ENCODE measurements at places on chromosomes 13 and 19.

DNA sequence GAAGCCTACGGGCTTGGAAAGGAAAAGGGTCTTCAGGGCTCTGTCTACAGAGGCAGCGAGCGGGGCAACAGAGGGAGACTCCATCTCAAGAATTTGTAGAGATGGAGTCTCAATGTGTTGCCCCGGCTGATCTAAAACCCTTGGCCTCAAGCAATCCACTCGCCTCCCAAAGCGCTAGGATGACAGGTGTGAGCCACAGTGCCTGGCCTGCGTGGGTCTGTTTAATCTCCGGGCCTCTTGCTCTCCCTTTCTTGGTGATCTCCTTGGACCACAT, 8.1 kb downstream of the RPS9 start:
- DNase-seq: no peak

- no peak for DNase-seq
Observed at GRCh38 chr13:42899266-42899665, 92.8 kb downstream of the EPSTI1 start.

- no peak for DNase-seq
Observed at GRCh38 chr19:31678421-31678820, 329.2 kb upstream of the TSHZ3 start.

DNA sequence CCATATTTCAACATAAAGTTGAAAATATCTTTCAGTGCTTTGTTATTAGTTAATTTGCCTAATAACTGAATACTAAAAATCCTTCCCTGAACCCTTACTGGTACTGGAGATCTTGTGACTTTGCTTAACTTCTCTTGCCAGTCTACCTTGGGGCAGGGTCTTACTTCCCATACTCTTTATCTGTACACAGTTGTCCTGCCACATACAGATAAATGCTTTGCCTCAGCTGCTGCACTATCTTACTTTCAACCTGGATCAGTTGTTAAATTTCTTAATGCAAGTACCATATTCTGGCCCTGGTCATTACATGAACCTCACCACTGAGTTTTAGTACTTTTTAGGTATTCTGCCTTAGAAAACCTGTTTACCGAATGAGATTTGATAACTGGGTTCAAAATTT, 107.6 kb downstream of the PIBF1 start:
- no peak for DNase-seq

DNA sequence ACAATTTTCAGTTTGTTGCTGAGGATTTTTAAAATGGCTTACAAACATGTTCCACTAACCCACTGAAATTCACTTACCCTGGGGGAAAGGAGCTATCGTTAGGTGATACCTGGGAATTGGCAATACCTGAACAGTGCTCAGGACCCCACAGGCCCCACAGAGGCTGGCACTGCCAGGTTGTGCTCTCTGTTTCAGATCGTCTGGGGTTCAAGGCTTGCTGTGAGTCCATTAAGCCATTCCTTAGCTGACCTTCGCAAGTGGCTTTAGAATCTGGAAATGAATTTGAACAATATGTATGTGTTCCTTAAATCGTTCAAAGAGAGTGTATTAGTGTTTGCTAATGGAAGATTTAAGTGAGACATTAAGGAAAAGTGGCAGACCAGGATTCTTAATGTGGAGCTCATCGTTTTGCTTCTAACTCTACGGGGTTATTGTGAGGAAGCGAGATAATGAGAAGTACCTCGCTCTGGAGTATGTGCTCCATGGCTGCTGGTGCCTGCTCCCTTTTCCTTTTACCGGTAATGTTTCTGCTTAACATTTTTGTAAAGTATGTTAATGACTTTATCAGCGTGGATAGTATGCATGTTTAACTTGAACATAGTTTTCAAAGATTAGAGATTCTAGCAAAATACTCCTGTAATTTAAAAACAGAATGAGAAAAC, 13.6 kb downstream of the KLF5 start:
- no peak for DNase-seq

GRCh38 chr19:49557641-49558325, 22.6 kb downstream of the NOSIP start:
- no peak for DNase-seq

- DNase-seq: no peak
Observed at GRCh38 chr19:20271215-20271926, 104.4 kb downstream of the ZNF486 start.

GRCh38 chr13:30908416-30908980, 2.4 kb downstream of the MEDAG start:
- DNase-seq: no peak

All from T47D (cell line).